ENCODE measurements at places on chromosomes 12 and 14.
A peak's percentile ranks its signal among the peaks of the same experiment; 100 is the strongest.

- DNase-seq: no peak
Measured at GRCh38 chr12:9381619-9382018, 173.4 kb upstream of the PZP start.

GRCh38 chr12:89451841-89452251 lies 72.8 kb downstream of the GALNT4 start:
- no peak for DNase-seq

GRCh38 chr12:100646896-100647295 lies 73.4 kb downstream of the GAS2L3 start:
- no peak for DNase-seq

GRCh38 chr12:87847147-87847546 lies 182.1 kb downstream of the C12orf50 start:
- no peak for DNase-seq

DNA sequence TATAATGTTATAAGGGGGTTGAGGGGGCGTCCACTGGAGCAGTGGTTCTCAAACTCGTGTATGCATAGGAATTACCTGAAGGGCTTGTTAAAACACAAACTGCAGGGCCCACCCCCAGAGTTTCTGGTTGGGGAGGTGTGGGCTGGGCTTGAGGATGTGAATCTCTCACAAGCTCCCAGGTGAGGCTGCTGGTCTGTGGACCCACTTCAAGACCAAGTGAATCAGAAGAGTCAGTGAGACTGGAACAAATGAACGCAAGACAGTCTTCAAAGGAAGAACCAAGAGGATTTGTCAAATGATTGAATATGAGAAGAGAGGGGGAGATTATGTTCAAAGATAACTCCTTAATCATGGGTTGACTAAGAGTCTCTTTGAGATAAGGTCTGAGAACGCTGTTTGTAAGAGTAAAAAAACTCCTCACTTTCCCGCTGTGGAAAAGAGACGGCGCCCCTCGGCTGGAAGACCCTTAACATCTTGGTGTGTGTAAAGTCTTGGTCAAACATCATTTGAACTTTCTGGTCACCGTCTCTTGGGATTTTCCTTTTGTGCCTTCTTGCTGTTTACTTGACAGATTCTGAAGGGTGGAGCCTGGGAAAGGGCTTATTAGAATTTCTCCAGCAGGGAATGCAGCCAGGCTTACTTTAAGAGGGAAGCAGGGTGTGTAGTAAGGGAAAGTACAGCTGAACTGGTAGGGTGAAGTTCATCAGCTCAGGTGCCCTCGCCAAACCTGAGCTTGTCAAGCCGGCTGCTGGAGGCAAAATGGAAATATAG lies 5.3 kb upstream of the FOXN3 start:
- DNase-seq: no peak

GRCh38 chr12:100716945-100717732 lies 77.4 kb upstream of the ANO4 start:
- DNase-seq: peak; percentile 43

DNA sequence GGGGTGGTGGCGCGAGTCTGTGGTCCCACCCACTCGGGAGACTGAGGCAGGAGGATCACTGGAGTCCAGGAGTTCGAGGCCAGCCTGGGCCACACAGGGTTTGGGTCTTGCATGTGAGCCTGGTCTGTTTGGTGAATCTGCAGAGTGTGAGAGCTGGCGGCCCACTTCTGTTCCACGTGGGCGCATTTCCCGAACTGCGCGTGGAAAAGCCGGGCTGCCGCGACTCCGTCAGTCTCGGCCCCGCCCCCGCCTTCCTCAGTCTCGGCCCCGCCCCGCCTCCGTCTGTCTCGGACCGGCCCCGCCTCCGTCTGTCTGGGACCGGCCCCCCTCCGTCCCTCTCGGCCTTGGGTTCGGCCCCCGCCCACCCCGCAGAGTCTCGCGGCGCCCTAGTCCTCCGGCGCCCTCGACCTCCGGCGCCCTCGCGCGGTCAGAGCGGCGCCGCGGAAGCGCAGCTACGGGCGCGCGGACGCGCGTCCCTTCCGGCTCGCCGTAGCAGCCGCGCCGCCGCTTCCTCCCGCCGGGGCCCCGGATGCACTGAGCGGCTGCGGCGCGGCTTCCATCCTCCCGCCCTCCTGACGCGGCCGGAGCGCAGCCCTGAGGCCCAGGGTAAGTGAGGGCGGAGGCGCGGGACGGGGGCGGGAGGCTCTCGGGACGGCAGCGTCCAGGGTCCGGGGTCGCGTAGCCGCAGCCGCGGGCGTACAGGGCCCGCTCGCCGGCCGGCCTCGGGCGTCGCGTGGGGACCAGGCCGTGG lies at the start of gene EP400:
Gene EP400, plus strand, starts transcription at position 512 of the 751 bp plus-strand sequence. CDS start 10,678 bp downstream, outside the sequence.
- DNase-seq: peak; percentile 92

DNA sequence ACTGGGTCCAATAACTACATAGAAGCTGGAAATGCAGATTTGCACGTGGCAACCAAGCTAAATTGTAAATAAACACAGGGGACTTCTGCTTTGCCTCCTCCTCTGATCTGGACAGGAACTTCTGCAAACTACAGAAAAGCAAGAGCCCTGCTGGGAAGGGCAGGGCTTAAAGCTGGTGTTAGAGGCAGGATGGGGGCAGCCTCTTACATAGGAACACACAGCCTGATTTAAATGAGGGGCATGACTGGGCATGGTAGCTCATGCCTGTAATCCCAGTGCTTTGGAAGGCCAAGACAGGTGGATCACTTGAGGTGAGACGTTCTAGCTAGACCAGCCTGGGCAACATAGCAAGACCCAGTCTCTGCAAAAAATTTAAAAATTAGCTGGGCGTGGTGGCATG lies 46.7 kb downstream of the ERH start:
- DNase-seq: no peak

- DNase-seq: no peak
Measured at GRCh38 chr12:28360253-28360652, 170.0 kb downstream of the CCDC91 start.

DNA sequence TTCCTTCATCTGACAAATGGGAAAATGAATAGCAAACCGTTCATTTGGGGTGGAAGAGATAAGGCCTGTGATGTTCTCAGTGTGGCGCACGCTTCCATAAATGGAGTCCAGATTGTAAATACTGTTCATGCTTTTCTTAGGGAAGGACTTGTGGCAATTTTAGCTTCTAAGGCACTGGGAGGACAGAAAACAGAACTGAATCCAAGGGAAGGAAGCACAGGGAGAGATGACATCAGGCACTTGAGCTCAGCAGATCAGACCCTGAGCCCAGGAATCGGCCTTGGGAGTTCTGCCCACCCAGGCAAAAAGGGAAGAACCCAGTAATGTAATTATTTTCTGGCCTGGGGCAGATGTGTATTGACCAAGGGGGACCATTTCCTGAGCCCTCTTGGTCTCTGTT lies 7.2 kb upstream of the SH2B3 start:
- no peak for DNase-seq

GRCh38 chr12:93256256-93256969 lies 121.3 kb upstream of the NUDT4 start:
- DNase-seq: no peak

- no peak for DNase-seq
Measured at GRCh38 chr14:53515276-53515675, 362.2 kb upstream of the DDHD1 start.

DNA sequence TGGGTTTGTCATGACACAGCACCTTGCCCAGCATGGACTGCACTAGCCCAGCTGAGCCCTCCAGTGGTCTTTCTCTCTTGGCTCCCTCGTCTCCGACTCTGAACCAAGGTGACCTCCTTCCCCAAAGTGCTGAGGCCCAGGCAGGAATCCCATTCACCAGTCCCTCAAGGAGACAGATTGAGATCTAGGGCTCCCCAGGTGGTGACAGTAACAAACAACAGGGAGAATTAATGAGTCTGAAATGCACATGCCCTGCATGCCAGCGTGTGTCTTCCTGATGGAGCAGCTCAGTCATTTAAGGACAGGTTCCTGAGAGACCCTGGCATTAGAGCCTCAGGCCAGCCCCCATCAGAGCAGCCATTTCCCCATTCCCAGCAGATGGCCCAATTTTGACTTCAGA lies 51.4 kb upstream of the OAS1 start:
- no peak for DNase-seq

DNA sequence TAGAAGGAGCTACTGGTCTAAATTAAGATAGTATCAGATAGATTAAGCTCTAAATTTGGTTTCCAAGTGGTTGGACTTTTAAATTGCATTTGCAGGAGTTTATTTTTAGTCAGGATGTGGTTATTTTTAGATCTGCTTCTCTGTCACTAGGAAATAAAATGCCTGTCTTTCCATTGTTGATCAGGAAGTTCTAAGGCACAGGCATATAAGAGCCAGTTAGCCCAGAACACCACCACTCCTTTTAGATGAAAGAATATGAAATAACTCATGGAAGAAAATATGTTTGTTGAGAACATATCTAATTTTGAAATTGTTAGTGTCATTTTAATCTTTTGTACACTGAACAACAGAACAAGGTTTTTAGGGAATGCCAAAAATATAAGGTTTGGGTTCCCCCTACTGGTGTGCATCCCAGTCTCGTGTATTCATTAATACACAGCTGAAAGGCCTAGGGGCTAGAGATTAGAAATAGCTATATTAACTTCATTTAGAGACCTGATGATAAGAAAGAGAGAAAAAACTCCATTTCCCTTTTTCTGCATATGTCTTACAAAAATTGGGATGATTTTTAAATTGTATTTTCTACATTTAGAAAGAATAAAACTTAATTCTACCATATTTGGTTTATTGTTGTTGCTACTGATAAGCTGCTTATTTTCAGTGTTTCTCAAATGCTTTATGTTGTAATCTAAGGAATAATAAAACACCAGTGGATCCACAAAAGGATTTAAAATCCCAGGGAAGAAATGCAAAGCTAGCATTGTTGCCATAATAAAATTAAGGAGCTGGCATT lies 67.2 kb downstream of the RIC8B start:
- DNase-seq: peak; percentile 38

DNA sequence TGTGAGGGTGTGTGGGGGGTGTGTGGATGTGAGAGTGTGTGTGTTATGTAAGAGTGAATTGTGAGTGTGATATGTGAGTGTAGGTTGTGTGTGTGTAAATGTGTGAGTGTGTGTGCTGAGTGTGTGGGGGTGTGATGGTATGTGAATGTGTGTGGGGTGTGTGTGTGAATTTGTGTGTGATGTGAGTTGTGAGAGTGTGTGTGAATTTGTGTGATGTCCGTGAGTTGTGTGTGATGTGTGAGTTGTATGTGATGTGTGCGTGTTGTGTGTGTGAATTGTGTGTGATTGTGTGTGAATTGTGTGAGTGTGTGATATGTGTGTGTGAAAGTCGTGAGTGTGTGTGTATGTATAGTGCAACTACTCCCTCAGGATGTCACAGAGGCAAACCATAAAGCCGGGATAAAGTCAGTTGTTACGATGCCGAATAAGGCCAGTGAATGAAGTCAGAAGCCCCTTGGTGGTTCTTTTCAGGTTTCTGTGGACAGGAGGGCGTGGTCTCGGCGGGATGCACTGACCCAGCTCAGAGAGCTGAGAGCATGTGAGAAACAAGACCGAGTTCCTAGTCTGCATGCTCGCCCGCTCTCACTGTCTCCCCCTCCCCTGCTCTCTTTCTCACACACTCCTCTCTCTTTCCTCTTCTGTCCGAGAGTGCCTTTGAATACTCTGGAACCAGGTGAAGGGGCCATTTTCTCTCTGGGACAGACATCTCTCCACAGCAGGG lies 71.8 kb upstream of the MAX start:
- DNase-seq: peak; percentile 49

DNA sequence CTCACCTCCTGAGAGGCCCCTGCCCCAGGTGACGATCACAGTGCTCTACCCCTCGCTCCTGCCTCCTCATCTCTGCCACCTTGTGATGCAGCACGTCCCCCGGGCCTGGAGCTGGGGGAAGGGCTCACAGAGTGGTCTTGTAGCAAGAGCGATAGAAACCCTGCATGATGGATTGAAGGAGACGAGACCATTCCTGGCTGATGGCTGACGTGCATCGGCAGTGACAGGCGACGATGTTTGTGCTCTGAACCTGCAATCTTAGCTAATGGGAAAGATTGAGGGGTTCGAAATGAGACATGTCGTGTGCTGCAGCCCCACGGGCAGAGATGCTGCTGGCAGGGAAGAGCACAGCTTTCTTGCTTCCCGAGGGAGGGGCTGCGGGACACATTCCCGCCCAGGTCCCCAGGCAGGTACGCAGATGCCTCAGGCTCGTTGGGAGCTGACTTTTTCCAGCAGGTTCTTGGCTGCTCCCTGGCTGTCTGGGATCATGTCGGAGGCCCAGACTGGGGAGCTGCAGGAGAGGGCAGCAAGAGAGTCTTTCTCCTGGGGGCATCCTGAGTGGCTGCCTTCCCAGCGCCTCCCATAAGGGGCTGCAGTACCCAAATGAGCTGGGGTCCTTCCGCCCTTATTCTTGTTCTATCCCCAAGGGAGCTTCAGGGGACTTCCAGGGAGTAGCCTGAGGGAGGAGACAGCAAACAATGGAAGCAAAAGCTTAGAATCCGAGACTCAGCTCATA lies 38.7 kb upstream of the GPATCH2L start:
- DNase-seq: peak; percentile 9

DNA sequence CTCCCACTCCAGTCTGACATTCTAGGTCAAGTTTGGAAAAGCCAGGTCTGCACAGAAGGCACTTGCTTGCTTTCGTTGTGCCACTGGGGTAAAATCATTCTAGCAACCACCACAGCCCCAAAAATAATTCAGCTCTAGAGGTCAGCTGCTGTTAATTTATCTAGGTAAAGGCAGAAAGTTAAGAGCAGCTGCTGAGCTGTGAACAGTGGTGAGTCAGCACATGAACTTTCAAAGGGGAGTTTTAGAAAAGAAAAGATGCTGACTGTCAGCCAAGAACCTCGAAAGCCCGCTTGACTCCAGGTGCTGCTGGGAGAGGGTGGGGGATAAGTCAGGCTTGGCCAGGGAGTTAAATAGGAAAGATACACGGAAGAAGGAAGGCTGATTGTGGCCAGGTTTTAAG lies 12.7 kb downstream of the CCDC197 start:
- DNase-seq: no peak

DNA sequence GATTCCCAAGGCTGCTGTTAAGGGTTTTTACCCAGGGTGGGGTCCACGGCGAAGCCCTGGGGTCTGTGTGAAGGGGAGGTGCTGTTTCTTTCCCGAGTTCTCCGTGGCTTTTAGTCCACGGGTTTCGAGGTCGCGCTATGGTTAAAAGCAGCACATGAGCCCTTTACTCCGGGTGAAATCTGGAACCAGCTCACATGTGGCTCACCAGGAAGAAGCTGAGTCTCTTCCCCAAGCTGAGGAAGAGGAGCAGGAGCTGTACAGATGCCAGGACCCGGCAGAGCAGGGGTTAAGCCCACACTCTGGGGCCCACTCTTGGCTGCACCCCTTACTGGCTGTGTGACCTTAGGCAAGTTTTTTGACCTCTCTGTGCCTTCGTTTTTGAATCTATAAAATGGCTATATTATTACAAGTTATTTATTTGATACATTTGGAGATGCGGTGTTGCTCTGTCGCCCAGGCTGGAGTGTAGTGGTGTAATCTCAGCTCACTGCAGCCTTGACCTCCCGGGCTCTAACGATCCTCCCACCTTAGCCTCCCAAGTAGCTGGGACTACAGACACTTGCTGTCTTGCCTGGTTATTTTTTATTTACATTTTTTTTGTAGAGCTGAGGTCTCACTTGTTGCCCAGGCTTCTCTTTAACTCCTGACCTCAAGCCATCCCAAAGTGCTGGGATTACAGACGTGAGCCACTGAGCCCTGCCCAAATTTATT lies 266.3 kb downstream of the AACS start:
- DNase-seq: no peak
